ENCODE measurements at places on chromosomes 1 and 21.
A peak's percentile ranks its signal among the peaks of the same experiment; 100 is the strongest.

- no peak for DNase-seq
These were observed 9.0 kb downstream of the CLIC4 start for GRCh38 chr1:24754229-24754628.

GRCh38 chr1:102296116-102296515 is 299.4 kb upstream of the OLFM3 start:
- no peak for DNase-seq

- DNase-seq: no peak
These were observed 68.7 kb upstream of the ROR1 start for GRCh38 chr1:63705078-63705477.

DNA sequence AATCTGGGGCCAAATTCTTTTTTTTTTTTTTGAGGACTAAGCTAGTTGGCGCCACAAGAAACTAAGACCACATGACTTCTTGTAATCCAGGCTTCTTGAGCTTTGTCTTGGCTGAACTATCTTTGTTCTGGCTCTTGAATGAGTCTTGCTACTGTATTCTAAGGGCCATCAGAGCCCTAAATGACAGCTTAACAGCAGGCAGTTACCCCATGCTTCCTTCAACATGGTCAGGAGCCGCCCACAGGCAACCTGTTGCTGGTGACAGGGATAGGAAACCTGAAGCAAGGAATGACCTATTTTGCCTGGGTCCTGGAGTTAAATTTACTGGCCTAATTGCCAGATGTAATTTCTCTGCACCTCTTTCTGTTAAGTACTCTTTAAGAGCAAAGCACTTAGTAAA is 188.2 kb upstream of the PLXNA2 start:
- no peak for DNase-seq

DNA sequence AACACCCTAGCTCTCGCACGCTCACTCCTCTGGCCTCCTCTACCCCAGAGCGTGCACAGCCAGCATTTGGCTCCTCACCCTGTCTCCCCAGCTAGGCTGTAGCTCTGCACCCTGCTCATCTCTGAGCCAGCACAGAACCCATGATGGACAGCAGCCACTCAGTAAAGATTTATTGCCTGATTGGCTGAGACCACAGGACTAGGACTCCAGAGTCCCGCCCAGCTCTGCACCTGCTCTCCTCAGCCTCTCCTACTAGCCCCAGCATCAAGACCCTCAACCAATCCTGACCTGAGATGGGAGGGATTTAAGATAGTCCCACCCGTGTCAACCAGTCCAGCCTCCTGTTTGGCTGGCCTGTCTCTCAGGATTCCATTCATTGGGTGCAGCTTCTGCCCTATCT is 9.3 kb downstream of the C1QB start:
- DNase-seq: no peak

- DNase-seq: no peak
These were observed 256.2 kb downstream of the DISC1 start for GRCh38 chr1:231882790-231883189.

DNA sequence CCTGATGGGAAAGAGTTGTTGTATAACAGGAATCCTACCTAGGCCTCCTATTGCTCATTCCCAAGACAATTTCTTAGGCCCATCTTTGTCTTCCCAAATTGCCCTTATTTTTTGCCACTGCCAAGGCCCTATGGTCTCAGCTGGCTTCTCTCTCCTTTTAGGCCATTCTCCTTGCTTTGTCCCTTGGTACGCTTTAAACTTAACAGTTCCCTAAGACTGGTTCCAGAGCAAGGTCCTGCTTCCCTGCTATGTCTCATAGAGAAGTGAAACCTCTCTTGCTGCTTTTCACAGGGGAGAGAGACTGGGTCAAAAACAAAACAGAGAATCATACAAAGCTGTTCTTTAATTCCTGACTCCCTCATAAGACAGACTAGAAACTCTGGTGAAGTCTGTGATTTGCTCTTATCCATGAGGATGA is 77.1 kb downstream of the XCL2 start:
- DNase-seq: no peak

DNA sequence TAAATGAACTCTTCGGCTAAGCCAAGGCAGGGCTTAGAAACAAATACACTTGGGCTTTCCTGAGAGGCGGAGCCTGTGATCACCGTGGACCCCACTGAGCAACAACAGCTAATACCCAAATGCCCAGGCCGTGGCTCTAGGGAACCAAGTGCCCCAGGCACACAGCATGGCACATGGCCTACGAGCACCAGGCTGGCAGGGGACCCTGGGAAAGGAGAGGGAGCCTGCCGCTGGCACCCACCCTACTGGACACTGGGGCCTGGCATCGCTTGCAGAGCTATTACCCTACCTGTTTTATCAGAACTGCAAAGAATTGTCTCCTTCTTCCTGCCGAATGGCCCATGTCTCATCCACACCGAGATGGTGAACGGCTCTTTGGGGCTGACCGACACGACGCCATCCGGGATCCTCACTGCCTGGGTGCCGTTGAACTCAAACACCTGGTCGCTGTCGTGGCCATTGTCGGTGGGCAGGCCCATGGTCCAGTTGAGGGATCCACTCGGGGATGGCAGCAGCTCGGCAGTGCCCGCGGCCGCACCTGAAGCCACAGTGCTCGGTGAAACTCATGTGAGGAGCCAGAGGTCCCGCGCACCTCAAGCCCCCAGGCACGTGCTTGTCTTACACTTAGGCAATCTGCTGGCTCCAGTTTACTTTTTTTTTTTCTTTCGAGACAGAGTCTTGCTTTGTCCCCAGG is 79.5 kb downstream of the CLSTN1 start:
- no peak for DNase-seq

GRCh38 chr1:48374785-48375184 is 97.2 kb downstream of the SPATA6 start:
- DNase-seq: no peak

GRCh38 chr1:33301273-33301984 is 19.5 kb downstream of the A3GALT2 start:
- DNase-seq: no peak

GRCh38 chr21:33368576-33368975 is 34.6 kb upstream of the IFNGR2 start:
- DNase-seq: no peak

DNA sequence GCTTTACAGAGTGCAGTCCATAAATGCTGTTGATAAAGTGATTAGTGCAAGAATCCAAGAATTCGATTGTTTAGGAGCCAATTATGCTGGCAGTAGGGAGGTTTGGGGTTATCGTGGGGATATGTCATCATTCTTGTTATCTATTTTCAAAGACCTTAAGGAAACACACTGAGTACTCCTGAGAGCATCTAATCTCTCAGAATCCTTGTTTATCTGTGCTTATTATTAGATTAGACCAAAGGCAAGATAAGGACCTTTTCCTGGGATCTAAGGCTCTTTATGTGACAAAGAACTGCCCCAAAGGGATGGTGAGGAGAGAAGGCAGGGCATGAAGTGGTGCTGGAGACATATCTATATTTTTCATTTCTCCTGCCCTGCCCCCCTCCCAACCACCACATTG is 139.1 kb downstream of the TSEN15 start:
- DNase-seq: no peak

- DNase-seq: peak; percentile 91
These were observed 19.4 kb upstream of the KCNAB2 start for GRCh38 chr1:6026095-6026809.

DNA sequence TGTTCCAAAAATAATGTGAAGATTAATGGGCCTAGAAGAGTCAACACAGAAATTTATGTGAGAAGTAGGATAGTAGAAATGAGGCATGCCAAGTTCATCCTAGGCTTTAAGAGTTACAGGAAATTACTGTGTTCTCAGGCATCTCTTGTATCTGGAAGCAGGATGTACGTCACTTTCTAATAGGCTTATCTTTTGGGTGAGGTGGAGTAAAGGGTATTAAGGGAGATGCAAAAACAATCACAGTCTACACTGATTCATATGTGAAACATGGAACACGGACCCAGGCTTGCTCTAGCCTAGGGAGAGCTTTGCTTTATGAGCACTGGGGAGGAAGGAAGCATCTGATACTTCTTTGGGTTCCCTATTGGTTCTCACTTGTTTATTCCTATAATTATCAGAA is 84.5 kb upstream of the RGS4 start:
- no peak for DNase-seq

DNA sequence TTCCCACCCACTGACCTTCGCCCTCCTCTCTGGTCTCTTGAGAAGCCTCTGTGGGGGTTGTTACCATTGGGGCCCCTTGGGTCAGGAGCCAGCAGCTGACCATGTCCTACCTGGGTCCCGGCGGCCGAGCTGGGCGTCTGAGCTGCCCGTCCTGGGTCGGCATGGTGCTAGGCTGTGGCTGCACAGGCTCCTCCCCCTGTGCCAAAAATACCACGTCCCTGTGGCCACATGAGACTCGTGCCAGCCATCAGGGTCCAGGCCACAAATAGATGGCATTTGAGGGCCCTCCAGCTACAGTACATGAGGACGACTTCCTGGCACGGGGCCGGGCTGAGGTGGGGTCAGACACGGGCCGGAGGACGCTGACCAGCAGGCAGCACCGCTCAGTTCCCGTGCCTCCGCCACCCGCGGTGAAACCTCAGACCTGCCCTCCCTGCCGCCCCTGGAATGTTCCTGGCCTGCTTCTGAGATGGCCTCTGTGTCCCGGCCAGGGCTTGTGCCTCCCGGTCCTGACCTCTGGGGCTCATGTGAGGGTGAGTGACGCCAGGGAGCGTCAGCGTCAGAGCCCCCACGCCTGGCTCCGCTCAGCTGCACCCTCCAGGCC is at the start of gene PERM1:
Gene PERM1, minus strand, starts transcription at position 139 of the 604 bp plus-strand sequence. CDS start 1,064 bp downstream, outside the sequence.
- no peak for DNase-seq

DNA sequence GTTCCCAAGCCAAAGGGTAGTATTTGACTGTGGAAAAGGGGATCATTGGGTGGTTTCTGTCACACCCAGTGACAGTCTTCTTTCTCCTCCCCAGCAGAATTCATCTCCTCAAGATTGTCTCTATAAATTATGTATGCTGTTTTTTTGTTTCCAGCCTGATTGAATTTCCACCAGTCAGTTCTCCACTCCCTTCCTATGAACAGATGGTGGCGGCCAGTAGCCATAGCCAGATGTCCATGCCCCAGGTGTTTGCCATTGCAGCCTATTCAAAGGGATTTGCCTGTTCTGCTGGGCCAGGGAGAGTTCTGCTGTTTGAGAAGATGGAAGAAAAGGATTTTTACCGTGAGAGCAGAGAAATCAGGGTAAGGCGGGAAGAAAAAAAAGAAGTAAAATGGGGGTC is 12.9 kb downstream of the CFAP57 start:
- DNase-seq: no peak

- no peak for DNase-seq
These were observed 94.1 kb downstream of the ADGRL2 start for GRCh38 chr1:81894867-81895266.

DNA sequence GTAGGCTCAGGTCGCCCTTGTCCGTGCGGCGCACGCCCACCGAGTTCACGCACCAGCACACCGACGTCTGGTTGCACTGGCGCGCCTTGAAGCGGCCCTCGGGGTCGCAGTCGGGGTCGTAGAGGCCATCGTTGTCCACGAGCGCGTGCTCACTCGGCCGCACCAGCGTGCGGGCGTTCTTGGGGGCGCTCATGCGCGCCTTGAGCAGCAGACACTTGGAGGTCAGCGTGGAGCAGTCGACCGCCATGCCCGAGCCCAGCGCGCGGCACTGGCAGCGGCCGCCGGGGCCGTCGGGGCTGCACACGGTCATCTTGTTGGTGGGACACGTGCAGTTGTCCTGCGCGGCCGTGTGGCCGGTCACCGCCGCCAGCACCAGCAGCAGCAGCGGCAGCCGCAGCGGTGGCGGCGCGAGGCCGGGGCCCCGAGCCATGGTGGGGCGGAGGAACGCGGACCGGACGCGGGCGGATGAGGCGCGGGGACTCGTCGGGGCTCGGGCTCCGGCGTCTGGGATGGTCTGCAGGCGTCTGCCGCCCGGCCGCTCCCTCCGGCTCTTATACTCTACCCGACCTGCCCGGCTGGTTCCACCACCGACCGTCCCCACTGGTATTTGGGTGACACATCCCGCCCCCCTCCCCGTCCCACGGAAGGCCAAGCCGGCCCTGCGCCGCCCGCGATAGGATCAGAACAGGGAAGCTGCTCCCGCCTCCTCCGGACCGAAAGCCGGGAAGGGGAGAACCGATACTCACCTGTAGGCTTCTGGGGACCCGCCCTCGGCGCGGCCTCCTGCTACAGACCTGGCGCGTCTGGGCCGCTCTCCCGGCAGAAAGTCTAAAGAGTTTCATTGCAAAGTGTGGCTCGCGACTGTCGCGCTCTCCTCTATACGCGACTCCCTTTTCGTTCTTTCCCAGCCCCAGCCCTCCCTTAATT is at the start of gene TACSTD2:
Gene TACSTD2, minus strand, starts transcription at position 526 of the 927 bp plus-strand sequence. Its CDS starts 96 bp downstream, at position 430.
- DNase-seq: no peak

GRCh38 chr21:27477296-27477695 is 510.4 kb upstream of the ADAMTS5 start:
- DNase-seq: no peak

- no peak for DNase-seq
These were observed 82.7 kb downstream of the CDC7 start for GRCh38 chr1:91583326-91583755.

DNA sequence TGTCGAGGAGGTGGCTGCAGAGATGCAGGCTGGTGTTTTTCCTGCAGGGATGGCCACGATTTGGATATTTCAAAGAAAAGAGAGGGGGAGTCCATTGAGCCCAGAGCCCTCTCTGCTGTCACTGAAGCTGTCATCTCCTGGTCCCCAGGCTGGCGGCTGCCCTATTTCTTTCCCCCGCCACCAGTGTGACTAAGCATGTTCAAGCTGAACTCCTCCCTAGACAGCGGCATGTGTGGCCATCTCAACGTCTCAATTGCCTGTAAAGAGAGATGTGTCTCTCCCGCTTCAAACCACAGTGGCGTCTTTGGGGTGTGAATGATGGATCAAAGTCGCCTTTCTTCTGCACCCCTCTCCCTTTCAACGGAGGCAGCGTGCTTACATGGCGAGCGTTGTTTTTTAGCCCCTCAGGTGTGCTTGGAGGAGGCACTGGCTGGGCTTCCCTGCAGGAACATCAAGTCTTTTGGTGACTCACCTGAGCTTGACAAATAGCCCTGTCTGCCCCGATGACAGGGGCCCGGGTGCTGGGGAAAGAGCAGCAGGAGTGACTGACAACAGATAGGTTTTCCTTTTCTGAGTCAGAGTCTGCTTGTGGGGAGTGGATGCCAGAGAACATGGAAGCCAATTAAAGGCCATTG is 346.4 kb upstream of the AJAP1 start:
- DNase-seq: no peak

GRCh38 chr1:156926175-156926574 is 5.7 kb downstream of the LRRC71 start:
- DNase-seq: peak; percentile 23

GRCh38 chr1:100536031-100536430 is 1.9 kb upstream of the GPR88 start:
- no peak for DNase-seq

DNA sequence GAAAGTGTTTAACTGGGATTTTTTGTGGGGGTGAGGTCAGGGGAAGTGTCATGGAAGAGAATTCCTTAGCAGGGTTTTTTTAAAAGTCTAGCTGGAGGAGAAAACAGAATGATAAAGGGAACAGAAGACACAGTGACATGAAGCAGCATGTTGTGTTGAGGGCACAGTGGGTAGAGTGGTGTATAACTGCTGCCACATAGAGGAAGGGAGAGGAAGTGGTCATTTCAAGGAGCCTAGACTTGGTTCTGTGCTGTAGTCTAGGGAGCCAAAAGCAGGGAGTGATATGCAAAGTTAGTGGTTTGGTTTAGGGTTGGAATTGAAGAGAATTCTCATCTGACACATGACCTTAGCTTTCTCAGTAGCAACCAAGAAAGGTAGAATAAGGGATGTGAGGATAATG is 10.2 kb downstream of the EEIG2 start:
- DNase-seq: peak; percentile 57

Data from CD4-positive, alpha-beta T cell treated with Interleukin-4 for 1 hour (primary cell).